ENCODE measurements at places on chromosomes 12 and 14. TPM values are rescaled to one million over a fixed set of nuclear protein-coding genes. Genes with fewer than 3 reads are reported as not detected.

ERH gene
- 34.6 TPM for total RNA-seq

ANKRD33 gene
- not detected for total RNA-seq

ORAI1 gene
- 0.45 TPM for total RNA-seq

TMPRSS12 gene
- total RNA-seq = not detected

DHRS2 gene
- not detected for total RNA-seq

HOXC9 gene
- not detected for total RNA-seq

EP400 gene
- 24.5 TPM for total RNA-seq

DNA sequence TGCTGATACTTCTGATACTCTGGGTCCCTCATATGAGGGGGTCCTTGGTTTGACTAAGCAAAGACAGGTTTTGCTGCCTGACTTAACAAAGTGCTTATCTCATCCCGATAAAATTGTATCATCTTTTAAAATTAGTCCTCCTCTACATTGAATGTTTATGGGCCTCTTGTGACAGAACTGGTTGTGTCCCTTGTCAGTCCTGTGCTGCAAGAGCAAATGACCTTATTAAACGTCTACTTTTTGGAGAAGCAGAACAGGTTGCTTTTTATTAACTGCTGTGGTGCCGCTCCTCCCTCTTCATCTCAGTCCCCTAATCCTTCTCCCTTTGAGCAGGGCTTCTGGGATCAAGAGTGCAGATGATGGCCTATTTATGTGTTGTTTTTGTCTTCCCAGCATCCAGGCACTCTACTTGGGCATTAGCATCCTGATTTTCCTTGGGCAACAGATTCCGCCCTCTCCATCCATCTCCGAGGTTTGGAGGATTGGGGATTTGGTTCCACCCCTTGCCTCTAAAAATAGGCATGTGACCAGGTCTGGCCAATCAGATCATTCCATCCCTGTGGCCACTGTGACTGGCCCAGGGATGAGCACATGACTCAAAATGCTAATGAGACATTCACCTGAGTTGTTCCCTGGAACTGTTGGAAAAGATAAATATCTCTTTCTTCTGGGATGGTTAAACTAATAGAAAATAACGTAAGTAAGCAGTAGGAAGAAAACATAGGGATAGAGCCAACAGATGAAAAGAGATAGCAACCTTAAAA lies 2.9 kb upstream of the DENR start:
- H3K36me3 ChIP-seq = peaks cover 5% of the 10 kb centered on the region
- no peak overlapping the region for H3K4me3 ChIP-seq
- H3K27me3 ChIP-seq = no peaks in the 10 kb centered on the region
- DNase-seq = no peak

GRCh38 chr12:57726151-57726883 lies 12.2 kb downstream of the AGAP2 start:
- DNase-seq = peak; percentile 94
- H3K27me3 ChIP-seq = peaks cover 67% of the 10 kb centered on the region
- peak overlapping the region; percentile 60 for H3K4me3 ChIP-seq
- peaks cover under 1% of the 10 kb centered on the region for H3K36me3 ChIP-seq
- peaks cover 19% of the 10 kb centered on the region for H3K4me1 ChIP-seq

- H3K36me3 ChIP-seq = no peaks in the 10 kb centered on the region
- no peaks in the 10 kb centered on the region for H3K27me3 ChIP-seq
- no peak overlapping the region for H3K27ac ChIP-seq
- H3K4me3 ChIP-seq = no peak overlapping the region
- DNase-seq = no peak
Measured at GRCh38 chr12:95674163-95674562, 116.4 kb downstream of the NTN4 start.

- no peaks in the 10 kb centered on the region for H3K27me3 ChIP-seq
- H3K4me1 ChIP-seq = peaks cover 22% of the 10 kb centered on the region
- no peak for DNase-seq
- H3K36me3 ChIP-seq = no peaks in the 10 kb centered on the region
- no peak overlapping the region for H3K27ac ChIP-seq
- H3K4me3 ChIP-seq = no peak overlapping the region
Measured at GRCh38 chr12:69150796-69151127, 88.6 kb upstream of the CPSF6 start.

GRCh38 chr12:2395354-2395977 lies 342.7 kb downstream of the CACNA1C start:
- H3K36me3 ChIP-seq = no peaks in the 10 kb centered on the region
- H3K4me1 ChIP-seq = no peaks in the 10 kb centered on the region
- peak; percentile 70 for DNase-seq
- no peak overlapping the region for H3K4me3 ChIP-seq

GRCh38 chr14:24196071-24197055 lies 1.1 kb upstream of the TM9SF1 start:
- H3K27me3 ChIP-seq = no peaks in the 10 kb centered on the region
- peaks cover 38% of the 10 kb centered on the region for H3K4me1 ChIP-seq
- peak overlapping the region; percentile 99 for H3K4me3 ChIP-seq
- H3K36me3 ChIP-seq = peaks cover 31% of the 10 kb centered on the region
- no peak for DNase-seq

DNA sequence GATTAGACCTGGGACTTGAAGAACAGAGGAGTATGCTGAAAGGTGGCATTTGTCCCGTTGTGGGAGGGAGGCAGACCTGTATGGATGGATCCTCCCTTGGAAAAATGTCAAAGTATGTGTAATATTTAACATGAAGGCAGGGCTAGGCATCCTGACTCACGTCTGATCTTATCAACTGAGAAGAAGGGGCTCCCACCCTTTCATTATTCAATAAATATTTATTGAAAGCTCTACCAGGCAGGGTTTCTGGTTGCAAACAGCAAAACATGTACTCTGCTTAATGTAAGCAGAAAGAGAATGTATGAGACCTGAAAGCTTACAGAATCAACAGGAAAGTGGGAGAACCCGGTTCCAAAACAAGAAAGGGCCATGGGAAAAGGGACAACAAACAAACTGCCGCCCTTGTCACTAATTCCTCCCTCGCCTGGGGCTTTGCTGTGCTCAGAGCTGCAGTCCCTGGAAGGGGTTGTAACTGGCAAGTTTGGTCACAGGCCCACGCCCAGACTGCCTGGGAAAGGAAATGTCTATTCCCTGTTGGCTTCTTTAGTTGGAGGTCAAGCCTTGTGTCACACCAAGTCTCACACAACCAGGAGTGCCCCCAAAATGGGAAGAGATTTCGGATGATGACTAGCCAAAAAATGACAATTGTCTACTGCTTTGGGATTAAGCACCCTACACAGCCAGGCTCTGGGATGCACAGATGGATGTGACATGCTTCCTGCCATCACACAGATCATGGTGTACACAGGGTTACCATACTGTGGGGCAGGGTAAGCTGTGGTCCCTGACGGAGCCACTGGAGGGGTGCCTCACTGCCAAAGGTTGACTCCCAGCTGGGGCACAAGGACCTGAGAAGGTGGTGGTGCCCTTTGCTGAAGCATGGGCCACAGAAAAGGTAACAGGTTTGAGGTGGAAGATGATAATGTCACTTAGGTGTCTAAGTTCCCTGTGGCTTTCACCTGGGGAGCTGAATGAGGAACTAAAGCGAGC lies 36.8 kb downstream of the RAB35 start:
- no peaks in the 10 kb centered on the region for H3K27me3 ChIP-seq
- H3K27ac ChIP-seq = peak overlapping the region; percentile 49
- no peak for DNase-seq
- no peaks in the 10 kb centered on the region for H3K4me1 ChIP-seq
- no peaks in the 10 kb centered on the region for H3K36me3 ChIP-seq

GRCh38 chr14:80080601-80081000 lies 130.7 kb downstream of the DIO2 start:
- H3K4me1 ChIP-seq = no peaks in the 10 kb centered on the region
- no peak overlapping the region for H3K4me3 ChIP-seq
- no peaks in the 10 kb centered on the region for H3K36me3 ChIP-seq
- no peak overlapping the region for H3K27ac ChIP-seq

DNA sequence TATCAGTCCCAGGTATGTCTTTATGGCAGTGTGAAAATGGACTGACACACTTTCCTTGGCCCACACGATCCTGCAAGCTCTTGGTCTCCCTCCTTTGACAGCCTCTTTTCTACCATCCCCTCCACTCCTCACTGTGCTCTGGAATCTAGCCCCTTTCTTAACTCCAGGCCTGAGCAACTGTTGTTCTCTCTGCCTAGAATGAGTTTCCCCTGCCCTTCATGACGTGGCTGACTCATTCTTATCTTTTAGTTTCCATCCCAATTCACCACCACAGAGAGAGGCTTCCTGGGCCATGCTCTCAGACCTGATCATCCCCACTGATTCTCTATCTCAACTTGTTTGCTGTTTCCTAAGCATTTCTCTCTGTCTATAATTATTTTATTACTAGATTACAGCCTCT lies 157.4 kb upstream of the HMGA2 start:
- DNase-seq = no peak
- H3K27me3 ChIP-seq = no peaks in the 10 kb centered on the region
- no peak overlapping the region for H3K27ac ChIP-seq
- H3K36me3 ChIP-seq = no peaks in the 10 kb centered on the region
- no peak overlapping the region for H3K4me3 ChIP-seq

- no peaks in the 10 kb centered on the region for H3K27me3 ChIP-seq
- no peaks in the 10 kb centered on the region for H3K36me3 ChIP-seq
- DNase-seq = no peak
- no peak overlapping the region for H3K4me3 ChIP-seq
- H3K4me1 ChIP-seq = no peaks in the 10 kb centered on the region
- H3K27ac ChIP-seq = no peak overlapping the region
Measured at GRCh38 chr14:45868863-45869262, 615.9 kb upstream of the MIS18BP1 start.

- H3K4me3 ChIP-seq = peak overlapping the region; percentile 27
Measured at GRCh38 chr14:64763801-64764621, 59.8 kb downstream of the PLEKHG3 start.

- H3K4me3 ChIP-seq = no peak overlapping the region
- H3K36me3 ChIP-seq = no peaks in the 10 kb centered on the region
- no peaks in the 10 kb centered on the region for H3K4me1 ChIP-seq
- no peaks in the 10 kb centered on the region for H3K27me3 ChIP-seq
Measured at GRCh38 chr14:39628087-39628486, 195.9 kb upstream of the FBXO33 start.

DNA sequence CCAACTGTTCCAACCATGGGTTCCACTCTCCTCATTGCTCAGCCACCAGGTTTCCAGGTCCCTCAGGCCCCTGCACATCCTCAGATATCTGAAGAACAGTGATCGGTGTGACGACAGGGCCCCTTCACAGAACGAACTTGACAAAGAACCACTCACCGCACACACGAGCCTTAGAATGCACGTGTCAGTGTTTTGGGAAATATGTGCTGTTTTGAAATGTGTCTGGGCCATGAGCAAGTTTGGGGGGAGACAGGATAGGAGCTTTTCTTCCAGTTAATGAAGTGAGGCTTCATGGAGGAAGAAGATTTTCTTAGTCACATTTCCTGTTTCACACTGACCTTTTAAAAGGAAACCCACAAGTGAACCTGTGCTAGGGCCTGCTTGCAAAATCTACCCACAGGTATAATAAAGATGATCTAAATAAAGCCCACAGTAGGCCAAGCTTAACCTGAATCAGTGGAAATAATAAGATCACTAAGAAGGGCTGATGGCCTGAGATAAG lies 58.6 kb downstream of the ZFP36L1 start:
- no peak for DNase-seq
- H3K27ac ChIP-seq = peak overlapping the region; percentile 76
- no peak overlapping the region for H3K4me3 ChIP-seq
- peaks cover 22% of the 10 kb centered on the region for H3K4me1 ChIP-seq

GRCh38 chr12:62106547-62107185 lies 153.5 kb upstream of the USP15 start:
- no peaks in the 10 kb centered on the region for H3K4me1 ChIP-seq
- H3K27ac ChIP-seq = no peak overlapping the region
- no peaks in the 10 kb centered on the region for H3K36me3 ChIP-seq

- no peak overlapping the region for H3K4me3 ChIP-seq
- no peaks in the 10 kb centered on the region for H3K36me3 ChIP-seq
- no peaks in the 10 kb centered on the region for H3K27me3 ChIP-seq
- no peaks in the 10 kb centered on the region for H3K4me1 ChIP-seq
- peak; percentile 16 for DNase-seq
Measured at GRCh38 chr14:99148861-99149610, 123.0 kb downstream of the BCL11B start.

DNA sequence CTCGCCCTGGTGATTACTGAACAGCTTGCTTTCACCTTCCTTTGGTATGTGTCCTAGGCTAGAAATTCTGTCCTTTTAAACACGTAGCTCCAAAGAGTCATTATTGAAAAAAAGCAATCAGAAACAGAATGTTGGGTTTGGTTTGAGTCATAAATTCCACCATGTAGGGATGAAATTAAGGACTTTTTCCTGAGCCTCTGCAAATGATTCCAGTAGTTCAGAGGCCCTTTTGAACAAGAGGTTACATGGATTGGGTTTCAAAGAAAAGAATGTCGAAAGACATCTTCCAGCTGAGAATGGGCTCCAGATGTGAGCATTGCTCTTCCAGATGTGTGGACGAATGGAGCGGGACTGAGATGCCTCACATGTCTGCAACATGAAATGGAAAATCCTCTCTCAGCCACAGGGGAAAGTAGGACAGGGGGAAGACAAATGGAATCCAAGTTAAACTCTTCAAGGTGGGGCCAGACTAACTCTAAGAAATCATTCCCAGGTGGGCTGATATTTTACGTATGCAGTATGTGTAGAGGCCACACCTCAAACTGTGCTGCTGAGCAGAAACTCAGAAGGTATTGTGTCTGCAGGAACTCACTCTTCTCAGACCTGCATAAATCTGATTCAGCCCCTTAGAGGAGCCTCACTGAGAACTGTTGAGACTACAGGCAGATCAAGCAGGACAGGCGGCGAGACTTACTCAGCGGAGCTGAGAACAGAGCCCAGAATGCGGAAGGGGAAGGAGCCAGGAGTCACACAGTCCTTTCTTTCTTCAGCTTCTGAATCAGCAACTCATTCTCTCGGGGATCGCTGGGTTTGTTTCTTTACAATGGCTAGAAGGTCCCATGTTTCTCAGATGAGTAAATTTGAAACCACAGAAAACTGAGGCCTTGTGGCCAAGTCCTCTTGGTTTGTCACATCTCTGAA lies 23.3 kb upstream of the EMP1 start:
- peak; percentile 39 for DNase-seq
- no peaks in the 10 kb centered on the region for H3K36me3 ChIP-seq
- no peaks in the 10 kb centered on the region for H3K27me3 ChIP-seq
- no peaks in the 10 kb centered on the region for H3K4me1 ChIP-seq
- H3K27ac ChIP-seq = peak overlapping the region; percentile 64
- H3K4me3 ChIP-seq = no peak overlapping the region

DNA sequence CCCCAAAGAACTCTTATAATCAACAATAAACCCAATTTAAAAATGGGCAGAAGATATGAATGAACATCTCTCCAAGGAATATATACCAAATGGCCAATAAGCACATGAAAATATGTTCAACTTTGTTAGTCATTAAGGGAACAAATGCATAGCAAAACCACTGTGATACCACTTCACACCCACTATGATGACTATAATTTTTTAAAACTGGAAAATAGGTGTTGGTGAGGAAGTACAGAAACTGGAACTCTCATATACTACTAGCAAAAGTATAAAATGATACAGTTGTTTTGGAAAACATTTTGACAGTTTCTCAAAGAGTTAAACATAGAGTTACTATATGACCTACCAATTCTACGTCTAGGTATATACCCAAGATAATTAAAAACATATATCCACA lies 9.4 kb upstream of the HEATR5A start:
- H3K36me3 ChIP-seq = no peaks in the 10 kb centered on the region
- H3K27ac ChIP-seq = no peak overlapping the region
- no peak for DNase-seq
- no peak overlapping the region for H3K4me3 ChIP-seq
- no peaks in the 10 kb centered on the region for H3K27me3 ChIP-seq

Data from stomach (tissue), 19 donors.